ENCODE measurements at places on chromosomes 5 and 9.

DNA sequence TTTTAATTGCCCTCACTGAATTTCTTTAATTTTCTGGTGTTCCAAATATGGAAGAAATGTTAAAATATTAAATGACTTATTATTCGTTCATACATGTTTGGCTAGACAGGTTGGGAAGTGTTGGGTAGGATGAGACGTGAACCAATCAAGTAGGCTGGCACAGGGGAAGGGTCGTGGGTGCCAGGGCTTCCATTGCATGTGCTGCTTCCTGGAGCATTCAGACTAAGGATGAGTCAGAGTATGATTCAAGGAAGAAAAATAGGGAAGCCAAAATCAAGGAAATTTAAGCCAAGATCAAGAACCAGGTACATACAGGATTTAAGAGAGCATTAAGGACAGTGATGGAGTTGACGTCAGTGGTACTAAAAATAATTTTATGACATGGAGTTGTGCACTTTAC lies 2068.0 kb downstream of the MAT2B start:
- no peak for DNase-seq

DNA sequence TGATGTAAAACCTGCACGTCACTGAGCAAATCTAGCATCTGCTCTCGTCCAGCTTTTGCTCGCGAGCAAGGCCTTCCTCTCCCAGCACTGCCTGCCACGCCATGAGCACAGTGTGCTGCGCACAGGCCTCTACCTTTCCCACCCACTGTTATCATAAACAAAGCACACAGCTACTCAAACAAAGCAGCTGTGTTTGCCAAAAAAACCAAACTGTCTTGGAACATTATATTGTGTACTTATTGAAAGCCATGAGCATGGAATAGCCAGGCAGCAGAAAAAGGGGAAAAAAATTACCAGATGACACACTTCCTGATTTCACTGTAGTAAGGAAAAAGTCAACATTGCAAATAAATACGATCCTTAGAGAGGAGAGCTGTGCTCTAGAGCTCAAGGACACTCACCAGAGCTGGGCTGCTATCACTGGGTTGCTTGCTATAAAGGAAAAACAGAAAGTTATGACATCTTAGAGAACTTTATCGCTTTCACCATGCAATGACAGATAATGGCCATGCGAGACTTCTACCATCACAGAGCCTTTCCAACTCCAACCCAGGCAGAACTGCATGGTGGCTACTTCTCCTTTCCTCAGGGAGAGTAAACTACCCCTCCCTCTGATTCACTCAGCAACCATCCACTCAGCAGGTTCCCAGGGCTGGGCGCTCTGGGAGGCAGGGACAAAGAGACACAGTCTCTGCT lies 69.6 kb downstream of the EPB41L4B start:
- DNase-seq, result no peak

DNA sequence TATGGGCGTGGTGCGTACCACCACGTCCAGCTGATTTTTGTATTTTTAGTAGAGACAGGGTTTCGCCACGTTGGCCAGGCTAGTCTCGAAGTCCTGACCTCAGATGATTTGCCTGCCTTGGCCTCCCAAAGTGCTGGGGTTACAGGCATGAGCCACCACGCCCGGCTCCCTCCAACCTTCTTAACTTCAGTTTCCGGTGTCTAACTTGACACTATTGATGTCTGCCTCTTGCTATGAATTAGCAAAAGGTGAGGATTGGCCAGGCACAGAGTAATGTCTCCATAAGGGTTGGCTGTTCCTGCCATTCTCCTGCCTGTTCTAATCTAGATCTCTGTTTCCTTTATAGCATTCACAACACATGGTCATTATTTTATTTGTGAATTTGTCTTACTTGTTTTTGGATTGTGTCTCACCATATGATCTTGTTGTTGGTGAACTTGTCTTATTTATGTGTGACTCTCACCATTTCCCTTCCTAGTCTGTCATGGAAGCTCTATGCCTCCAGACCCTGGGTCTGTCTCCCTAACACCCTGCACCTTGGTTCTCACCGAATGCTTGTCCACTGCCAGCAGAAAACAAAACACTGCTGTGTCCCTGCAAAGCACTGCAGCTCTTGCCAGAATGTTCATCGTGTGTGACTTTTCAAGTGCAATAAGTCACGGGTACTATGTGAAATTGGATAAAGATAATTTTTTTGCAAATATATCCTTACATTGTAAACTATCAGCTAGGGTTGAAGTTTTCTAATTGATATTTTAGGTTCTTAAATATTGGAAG lies 26.0 kb downstream of the BASP1 start:
- DNase-seq, result no peak

GRCh38 chr9:97564291-97565175 lies 63.1 kb downstream of the TMOD1 start:
- DNase-seq, result no peak

GRCh38 chr5:137822984-137823383 lies 44.7 kb upstream of the MYOT start:
- no peak for DNase-seq

Measured in activated CD4-positive, alpha-beta T cell treated with anti-CD3 and anti-CD28 coated beads, Interleukin-2, amount 50 U/mL, for 24 hours (primary cell).